NCI-H1105 treated with DMSO at 0.1 percent for 48 hours (cell line): ENCODE measurements at places on chromosomes 1 and 21.

GRCh38 chr1:147496571-147497210 is 44.6 kb upstream of the BCL9 start:
- no peak for DNase-seq

DNA sequence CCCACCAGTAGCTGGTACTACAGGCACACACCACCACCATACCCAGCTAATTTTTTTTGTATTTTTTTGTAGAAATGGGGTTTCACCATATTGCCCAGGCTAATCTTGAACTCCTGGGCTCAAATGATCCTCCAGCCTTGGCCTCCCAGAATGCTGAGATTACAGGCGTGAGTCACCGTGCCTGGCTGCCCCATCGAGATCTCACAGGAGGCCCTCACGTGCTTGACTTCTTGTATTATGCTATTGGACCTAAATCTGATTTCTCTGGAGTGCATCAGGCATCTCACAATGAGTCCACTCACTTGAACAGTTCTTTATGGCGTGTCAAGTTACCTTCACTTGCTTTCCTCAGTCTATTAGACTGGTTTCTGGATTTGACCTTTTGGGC is 9.3 kb upstream of the RSRP1 start:
- no peak for DNase-seq

DNA sequence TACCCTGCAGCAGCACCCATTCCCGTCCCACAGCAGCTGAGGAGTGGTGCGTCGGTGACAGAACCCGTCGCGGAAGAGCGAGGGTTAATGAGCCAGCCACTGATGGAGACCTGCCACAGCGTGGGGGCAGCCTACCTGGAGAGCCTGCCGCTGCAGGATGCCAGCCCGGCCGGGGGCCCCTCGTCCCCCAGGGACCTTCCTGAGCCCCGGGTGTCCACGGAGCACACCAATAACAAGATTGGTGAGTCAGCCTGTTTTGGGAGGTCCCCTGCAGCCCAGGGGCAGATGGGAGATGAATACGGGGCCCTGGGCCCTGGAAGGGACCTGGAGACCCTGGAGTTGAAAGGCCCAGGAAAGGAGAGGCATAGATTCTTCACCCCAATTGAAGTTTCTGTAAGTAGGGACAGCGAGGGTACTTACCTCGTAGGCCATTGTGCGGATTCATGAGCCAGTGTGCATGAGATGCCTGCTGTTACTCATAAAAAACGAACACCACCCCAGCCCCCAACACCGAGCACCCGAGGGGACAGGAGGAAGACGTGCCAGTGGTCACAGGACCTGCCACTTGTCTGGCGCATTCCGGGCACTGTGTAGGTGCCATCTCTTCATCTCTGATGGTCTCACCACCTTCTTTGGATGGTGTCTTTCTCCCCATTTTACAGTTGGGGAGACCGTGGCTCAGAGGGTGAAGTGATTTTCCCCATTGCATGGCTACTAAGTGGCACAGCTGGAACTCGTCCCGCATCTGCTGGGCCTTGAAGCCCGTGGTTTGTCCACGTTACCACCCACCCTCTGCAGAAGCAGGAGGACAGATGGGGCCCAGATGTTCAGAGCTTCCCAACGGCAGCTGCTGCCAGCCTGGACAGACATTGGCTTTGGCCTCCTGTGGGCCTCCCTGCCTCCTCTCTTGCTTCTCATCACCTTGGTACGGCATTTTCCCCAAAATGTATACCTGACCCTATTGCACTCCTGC is 28.3 kb upstream of the TNFRSF1B start:
- DNase-seq: no peak

DNA sequence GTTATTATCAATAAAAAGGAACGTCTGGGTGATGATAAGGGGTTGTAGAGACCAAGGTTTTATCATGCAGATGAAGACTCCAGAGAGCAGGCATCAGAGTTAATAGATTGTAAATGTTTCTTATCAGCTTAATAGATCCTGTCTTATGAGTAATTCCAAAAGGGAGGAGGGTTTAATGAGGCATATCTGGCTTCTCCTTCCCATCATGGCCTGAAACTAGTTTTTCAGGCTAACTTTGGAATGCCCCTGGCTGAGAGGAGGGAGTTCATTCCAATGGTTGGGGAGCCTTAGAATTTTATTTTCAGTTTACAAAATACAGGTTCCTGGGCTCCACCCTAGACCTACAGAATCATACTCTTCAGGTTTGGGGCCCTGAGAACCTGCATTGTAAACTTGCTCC is 13.5 kb downstream of the PLA2G2D start:
- no peak for DNase-seq

- no peak for DNase-seq
These were observed 5.4 kb upstream of the SLC45A1 start for GRCh38 chr1:8312235-8313218.

DNA sequence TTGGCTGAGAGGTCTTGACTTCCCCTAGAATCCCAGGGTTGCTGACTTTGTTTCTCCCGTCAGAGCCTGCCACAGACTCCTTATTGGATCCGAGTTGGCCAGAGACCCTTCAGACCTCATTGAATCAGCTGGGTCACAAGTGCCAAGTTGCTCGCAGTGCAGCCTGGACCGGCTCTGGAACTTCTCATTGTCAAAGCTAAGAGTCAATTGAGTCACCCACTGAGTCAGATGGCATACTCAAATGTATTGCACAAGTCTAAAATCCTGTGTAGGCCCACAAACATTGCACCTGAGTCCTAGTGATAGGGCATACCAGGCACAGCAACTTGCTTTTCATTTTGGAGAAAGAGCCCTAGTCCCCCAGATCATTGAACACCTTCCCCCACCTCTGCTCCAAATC is 20.4 kb upstream of the SCAF4 start:
- no peak for DNase-seq

DNA sequence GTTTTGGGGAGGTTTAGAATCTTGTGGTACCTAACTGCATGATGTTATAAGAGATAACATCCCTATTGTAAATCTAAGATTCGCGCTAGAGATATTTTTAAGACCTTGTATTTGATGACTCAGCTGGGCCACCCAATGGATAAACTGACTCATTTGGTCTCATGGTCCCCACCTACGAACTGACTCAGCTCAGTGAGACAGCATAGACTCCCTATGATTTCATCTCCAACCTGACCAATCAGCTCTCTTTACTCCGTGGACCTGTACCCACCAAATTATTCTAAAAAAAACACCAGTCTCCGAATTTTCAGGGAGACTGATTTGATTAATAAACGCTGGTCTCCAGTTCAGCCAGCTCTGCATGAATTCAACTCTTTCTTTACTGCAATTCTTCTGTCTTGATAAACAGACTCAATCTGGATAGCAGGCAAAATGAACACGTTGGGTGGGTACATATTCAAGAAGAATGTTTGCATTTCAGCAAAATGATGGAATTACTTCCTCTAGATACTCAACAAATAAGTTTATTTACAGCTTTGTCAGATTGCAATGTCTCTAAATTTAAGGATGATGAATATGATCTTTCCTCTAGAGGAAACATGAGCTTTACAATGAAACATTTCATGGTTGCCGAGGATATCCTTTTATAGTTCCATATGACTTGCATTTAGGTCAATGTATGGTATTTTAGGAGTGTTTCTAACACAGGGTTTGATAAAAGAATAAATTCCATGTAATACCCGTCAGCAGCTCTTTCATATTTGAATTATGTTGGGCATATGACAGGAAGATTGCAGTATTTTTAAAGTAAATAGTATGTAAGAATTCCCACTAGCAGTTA is 516.6 kb upstream of the RGS18 start:
- no peak for DNase-seq

DNA sequence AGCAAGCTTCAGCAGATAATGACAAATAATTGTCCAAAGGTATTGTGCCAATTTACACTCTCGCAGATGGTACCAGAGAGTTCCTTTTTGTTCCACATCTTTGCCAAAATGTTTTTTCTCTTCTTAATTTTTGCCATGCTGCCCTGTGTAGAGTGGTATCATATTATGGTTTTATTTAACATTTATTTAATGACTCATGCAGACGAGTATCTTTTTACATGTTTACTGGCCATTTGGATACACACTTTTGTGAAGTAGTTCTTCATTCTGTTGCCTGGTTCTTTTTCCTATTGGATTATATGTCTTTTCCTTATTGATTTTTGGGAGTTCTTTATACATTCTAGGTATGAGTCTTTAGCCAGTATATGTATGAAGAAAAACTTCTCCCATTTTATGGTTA is 151.1 kb downstream of the PCNX2 start:
- DNase-seq: no peak

- no peak for DNase-seq
These were observed 211.4 kb upstream of the NRIP1 start for GRCh38 chr21:15276243-15276642.

- no peak for DNase-seq
These were observed 29.4 kb upstream of the UMODL1 start for GRCh38 chr21:42041711-42042110.

- no peak for DNase-seq
These were observed 31.3 kb upstream of the JUN start for GRCh38 chr1:58815069-58815685.

- DNase-seq: no peak
These were observed 143.8 kb downstream of the RPS6KC1 start for GRCh38 chr1:213194855-213195254.

DNA sequence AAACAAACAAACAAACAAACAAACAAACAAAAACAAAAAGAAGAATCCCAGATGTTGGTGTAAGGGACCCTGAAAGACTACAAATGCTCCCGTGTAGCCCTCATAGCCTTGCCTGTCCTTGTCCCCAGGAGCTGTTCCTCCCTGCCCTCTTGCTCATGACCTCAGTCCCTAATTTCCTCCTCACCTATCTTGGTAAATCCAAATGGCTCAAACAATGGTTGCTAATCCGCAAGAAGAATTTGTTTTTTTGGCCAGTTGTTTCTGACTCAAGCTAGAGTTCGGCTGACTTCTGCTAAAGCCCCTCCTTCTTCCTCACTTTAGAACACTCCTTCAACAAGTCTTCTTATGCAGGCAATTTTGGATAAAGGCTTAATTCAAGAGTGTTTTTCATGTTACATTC is 15.6 kb downstream of the LCA5L start:
- DNase-seq: no peak

GRCh38 chr1:32701951-32702598 is 495 bp downstream of the SYNC start:
- peak; percentile 69 for DNase-seq

DNA sequence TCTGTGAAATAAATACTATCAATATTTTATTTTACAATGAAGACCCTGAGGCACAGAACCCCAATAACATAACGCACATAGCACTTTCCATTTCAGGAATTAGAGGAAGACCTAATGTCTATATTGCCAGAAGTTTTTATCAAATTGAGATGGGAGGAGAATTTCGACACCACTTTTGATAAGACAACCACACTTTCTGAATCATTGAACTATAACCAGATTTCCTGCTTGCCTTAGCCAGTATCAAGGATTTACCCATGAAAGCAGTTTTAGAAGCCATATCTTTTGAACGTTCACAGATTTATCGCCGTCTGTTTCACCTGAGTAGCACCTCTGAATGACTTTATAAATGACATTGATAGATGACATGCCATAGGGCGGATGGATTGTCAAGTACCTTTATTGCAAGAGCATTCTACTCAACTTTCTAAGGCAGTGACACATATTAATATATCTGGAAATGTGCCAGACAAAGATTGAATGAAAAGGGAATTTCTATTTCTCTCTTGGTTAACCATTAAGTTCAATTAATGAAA is 768.4 kb downstream of the LTN1 start:
- DNase-seq: no peak

DNA sequence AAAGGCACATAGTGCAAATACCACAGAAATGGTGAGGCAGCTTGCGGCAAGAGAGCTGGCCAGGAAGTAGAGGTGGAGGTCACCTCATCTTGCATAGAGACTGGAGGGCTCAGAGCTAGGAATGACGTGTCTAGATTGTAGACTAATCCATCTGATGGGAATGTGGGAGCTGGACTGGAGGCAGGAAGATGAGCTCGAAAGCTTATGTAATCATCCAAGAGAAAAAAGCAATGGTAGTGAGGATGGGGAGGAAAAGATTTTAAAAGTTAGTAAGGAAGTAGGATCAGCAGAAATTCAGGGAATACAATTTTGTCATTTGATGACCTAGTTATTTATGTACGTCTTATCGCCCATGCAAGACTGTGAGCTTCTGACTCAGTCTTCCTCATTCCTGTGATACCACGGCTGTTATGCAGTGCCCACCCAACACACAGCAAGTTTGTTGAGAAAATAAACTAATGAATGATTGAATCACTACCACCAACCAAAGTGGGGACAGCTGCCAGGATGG is 123.9 kb downstream of the RRAGC start:
- no peak for DNase-seq

DNA sequence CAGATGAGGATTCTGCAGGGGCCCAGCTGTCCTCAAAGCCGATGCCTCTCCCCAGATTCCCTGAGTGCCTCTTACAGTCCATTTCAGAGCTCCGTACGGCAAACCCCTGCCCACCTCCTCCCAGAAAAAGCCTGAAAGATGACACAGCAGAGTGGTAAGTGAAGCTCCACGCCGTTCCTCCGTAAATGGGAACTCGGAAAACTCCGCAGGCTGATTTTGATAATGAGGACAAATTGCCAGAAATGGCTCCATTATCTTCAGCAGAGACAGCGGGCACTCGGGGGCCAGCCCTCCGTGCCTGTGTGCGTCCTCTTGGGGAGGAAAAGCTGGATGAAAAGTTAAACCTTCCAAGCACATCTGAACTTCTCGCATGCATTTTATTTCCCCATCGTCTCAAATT is 81.1 kb downstream of the NPHP4 start:
- no peak for DNase-seq

DNA sequence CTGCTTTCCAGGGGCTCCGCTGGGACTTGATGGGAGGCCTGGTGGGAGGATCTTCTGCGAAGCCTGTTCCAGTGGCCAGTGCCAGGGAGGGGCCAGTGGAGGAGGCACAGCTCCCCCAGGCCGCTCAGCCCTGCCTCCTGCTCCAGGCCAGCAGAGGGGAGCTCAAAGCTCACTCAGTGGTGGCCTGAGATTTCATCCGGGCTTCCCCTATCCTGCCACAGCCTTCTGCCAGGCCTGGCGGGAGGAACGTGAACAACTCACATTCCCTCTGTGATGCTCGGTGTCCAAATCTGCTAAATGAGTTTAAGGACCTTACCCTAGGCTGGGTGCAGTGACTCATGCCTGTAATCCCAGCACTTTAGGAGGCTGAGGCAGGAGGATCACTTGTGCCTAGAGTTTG is 3.3 kb downstream of the CLCNKB start:
- no peak for DNase-seq

- no peak for DNase-seq
These were observed 11.8 kb upstream of the OTUD7B start for GRCh38 chr1:150022357-150022756.

- no peak for DNase-seq
These were observed 155.2 kb downstream of the DMRTA2 start for GRCh38 chr1:50268049-50268448.
